ENCODE measurements at places on chromosomes 5 and 9. TPM values are rescaled to one million over a fixed set of nuclear protein-coding genes. Genes with fewer than 3 reads are reported as not detected.

The ASPN gene
- polyA plus RNA-seq: not detected

The SNCAIP gene
- not detected for polyA plus RNA-seq

The GLRA1 gene
- polyA plus RNA-seq: not detected

The PTPA gene
- polyA plus RNA-seq: 66.3 TPM
